Left ventricle myocardium superior (tissue), 1 donor: ENCODE measurements at places on chromosomes 7 and 10. TPM values are rescaled to one million over a fixed set of nuclear protein-coding genes. Genes with fewer than 3 reads are reported as not detected.

UCN3 gene
- total RNA-seq = not detected

TSPAN14 gene
- 41.2 TPM for total RNA-seq

ZNF680 gene
- total RNA-seq = 21.8 TPM

OR2A1 gene
- total RNA-seq = not detected

EN2 gene
- not detected for total RNA-seq

NUP205 gene
- 16.0 TPM for total RNA-seq

HOXA9 gene
- not detected for total RNA-seq

NIPSNAP2 gene
- total RNA-seq = 374 TPM

GPR15LG gene
- total RNA-seq = not detected

WNT8B gene
- not detected for total RNA-seq

HYAL4 gene
- total RNA-seq = not detected

TFEC gene
- 2.0 TPM for total RNA-seq

NUTM2E gene
- total RNA-seq = 0.10 TPM

MCM10 gene
- total RNA-seq = 0.30 TPM

ACSL5 gene
- 6.3 TPM for total RNA-seq
